ENCODE measurements at places on chromosomes 1 and 21.

DNA sequence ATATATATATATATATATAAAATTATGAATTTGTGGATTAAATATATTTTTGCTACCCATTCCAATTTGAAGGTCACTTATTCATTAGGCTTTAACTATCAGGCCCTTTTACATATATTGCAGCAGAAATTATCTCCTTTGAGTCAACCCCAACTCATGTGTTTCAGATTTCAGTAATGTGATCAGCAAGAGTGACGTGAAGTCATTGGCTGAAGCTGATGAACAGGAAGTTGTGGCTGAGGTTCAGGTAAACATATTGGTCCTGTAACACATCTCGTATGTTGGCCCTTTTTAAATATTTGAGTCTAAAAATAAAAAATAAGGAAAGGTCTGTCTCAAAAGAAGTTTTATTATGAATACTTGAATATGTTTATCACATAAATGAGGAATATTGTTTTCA, 8.5 kb downstream of the VPS45 start:
- no peak for DNase-seq

GRCh38 chr1:224458296-224458695, 23.7 kb upstream of the WDR26 start:
- DNase-seq = no peak

DNA sequence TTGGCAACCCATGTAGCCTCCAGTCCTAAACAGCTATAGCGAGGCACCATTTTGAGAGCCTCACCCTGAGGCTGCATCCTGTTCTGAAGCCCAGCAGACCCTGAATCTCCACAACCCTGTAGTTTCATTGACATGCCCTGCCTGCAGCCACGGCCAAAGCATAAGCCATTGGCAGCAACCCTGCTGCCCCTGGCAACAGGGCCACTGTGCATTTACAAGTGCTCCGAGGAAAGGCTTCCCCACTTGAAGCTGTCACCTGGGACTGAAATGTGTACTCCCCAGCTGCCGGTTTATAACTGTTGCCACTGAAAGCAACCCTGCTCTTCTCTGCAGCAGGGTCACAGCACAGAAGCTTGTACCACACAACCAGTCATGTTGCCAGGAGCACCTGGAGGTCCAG, 124.2 kb upstream of the OLFM3 start:
- DNase-seq = no peak

- no peak for DNase-seq
These were observed 172.7 kb upstream of the NR5A2 start for GRCh38 chr1:199854686-199855321.

DNA sequence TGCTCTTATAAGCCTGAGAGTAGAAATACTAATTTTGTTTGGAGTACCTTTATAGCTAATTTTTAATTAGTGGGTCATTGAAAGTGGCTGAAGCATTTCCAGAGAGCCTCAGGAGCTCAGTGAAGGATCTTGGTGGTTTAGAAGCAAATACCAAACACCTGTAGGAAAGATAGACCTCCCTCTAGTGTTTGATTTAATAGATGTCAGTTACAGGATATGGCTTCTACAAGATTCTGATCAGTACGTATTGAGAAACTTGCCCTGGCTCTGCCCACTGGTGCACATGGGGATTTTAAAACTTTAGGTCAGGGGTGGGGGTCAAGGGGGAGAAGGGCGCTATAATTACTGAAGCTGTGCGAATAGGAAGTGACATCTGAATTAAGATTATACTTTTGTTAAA, 122.2 kb downstream of the POU2F1 start:
- no peak for DNase-seq

- DNase-seq = no peak
These were observed 4.1 kb upstream of the IRF2BP2 start for GRCh38 chr1:234614081-234614489.

GRCh38 chr1:9900142-9901043, 9.7 kb downstream of the CTNNBIP1 start:
- DNase-seq = no peak

DNA sequence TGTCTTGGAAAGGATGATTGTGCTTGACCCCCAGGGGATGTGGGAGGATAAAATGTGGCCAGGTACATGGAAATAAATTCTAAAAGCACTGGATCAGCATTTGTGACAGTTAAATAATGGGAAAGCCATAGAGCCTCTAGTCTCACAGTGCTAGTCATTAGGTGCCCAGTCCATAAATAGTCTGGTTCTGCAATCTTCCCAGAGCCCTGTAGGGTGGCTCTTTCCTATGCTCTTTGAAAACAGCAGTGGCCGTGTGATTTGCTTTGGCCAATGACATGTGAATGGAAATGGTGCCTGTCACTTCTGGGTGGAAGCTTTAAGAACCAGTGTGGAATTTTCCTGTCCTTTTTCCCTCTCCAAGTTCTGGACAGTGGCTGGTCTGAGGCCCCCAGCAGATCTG, 113.2 kb downstream of the TRABD2B start:
- DNase-seq = no peak

DNA sequence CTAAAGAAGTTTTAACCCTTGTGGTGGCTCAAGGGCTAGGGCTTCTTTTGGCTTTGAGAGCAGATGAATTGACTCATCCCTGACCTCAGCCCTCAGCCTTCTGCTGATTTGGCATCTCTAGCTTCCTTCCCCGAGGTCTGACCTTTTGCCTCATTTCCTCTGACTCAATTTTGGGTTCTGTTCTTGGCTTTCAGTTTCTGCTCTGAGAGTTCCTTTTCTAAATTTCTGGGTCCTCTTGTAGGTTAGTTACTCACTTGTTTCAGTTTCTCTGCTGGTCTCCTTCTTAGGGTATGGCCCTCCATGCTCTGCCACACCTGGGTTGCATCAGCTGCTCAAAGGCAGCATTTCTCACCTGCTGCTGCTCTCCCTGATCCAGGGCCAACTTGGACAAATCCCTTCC, 19.4 kb downstream of the PDE4B start:
- DNase-seq = no peak

DNA sequence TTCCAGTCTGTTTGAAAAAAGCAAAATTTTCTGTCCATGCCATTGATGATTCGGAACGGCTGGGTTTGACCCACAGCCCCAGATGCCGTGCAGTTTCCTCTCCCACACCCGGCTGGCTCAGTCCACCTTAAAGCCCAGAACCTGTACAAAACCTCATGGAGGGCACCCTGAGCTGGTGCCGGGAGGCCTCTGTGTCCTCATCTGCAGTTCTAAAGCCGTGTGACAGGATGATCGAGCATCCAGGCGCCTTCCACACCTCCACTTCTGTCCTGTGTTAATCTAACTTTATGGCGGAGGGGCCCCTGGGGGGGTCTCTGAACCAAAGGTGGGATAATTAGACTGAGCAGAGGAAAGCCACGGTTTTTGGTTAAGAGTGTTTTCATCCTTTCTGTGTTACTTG, 49.6 kb downstream of the SLC37A1 start:
- DNase-seq = no peak

DNA sequence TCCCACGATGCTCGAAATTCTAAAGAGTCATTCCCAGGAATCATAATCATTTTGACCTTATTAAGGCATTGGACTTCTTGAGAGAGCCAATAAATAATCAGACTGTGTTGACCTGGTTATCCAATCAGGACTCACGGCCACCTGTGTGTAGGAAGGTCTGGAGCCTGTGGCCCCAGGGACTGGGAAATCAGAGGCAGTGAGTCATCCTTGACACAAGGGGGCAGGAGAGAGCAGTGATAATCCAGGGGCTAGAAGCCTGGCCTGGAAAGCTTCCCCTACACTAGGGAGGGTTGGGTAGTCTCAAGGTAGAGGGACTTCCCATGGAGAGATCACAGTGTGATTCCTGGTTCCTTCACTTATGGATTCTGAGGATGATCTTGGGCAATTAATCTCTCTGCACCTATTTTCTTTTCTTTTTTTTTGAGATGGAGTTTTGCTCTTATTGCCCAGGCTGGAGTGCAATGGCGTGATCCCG, 4.7 kb downstream of the MR1 start:
- peak; percentile 15 for DNase-seq

- no peak for DNase-seq
These were observed 29.4 kb downstream of the KCNK2 start for GRCh38 chr1:215111916-215112315.

- no peak for DNase-seq
These were observed 128.6 kb downstream of the LHX4 start for GRCh38 chr1:180358649-180359048.

DNA sequence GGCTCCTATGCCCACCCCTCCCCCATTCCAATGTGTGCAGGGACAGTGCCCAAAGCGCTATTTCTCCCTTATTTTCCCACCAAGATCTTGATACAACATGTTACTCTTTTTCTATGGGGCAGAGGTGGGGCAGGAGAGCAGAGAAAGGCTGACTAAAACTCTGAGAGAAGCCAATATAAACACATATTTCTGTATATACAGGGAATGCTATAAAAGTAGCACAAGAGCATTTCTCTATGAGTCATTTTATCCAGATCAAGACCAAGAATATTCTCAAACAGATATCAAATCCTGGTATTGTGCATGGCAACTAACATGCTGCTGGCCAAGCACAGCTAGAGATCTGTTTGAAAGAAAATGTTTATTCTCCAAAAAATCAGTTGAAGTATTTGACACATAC, 7.3 kb downstream of the WDR26 start:
- peak; percentile 57 for DNase-seq

DNA sequence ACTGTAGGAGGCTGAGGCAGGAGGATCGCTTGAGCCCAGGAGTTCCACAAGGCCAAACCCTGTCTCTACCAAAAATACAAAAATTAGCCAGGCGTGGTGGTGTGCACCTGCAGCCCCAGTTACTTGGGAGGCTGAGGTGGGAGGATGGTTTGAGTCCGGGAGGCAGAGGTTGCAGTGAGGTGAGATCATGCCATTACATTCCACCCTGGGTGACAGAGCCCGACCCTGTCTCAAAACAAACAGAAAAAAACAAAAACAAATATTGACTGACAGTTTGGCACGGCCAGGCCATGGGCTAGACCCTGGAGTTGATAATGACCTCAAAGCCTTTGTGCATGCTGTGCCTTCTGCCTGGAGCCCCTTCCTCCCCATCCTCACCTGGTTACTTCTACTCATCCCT, 19.2 kb upstream of the RSPO1 start:
- no peak for DNase-seq

GRCh38 chr1:41323243-41323642, 38.0 kb upstream of the FOXO6 start:
- DNase-seq = no peak

GRCh38 chr1:114503916-114504422, 7.0 kb downstream of the TRIM33 start:
- no peak for DNase-seq

DNA sequence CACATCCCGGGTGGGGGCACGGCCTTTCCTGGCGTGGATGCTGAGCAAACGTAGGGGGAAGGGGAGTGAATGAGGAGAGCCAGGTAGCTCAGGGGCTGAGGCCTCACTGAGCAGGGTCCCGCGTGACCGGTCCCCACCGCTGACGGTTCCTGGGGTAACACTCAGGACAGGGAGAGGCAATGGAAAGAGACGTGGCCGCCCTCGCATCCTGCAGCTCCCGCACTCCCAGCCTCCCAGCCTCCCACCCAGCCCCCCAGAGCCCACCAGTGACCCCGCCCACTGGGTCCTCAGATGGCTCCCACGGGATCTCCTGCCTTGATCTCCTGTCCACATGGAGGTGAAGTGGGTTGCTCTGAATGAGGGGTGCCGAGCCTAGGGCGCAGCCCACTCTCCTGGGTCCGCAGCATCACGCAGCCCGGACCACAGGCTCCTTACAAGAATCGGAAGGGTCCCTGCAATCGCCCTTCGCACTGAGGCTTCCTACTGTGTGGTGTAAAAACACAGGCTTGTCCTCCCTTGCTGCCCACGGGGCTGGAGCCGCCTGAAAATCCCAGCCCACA, 2.4 kb downstream of the TSPEAR start:
- no peak for DNase-seq

- DNase-seq = no peak
These were observed 60.6 kb downstream of the WNT9A start for GRCh38 chr1:227886993-227887696.

GRCh38 chr1:41689558-41689981, 205.1 kb upstream of the EDN2 start:
- no peak for DNase-seq

DNA sequence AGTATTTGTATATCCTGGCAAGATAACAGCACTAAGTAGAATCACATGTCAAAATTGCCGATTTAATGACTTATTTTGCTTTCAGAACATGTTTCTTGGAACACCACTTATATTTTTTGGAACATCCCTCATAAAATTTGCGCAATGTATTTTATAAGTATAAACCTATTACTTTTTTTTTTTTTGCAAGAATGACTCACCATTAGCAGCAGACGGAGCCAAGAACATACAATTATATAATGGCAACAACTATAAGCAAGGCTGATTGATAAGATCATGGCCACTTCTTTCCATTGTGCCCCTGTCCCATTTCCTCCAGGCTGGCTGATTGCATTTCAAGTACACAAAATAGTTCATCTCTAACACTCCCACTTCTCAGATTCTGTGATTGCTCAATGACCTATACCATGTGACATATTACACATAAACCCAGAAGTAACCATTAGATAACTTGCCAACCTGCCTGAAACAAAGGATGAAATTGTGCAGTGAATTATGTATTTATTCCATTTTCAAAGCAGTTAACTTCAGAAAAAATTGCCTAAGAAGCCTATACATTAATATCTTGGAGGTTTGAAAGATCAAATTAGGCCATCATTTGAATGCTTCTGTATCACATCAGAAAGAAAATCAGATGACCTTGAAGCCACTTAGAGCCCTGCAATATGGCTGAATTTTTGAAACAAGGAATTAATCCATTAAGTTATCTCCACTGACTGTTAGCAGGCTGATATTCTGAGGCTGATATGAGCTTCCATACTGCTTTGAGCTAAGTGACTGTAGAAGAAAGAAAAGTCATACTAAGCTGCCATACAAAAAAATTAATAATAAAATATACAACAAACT, 77.8 kb upstream of the PRMT6 start:
- no peak for DNase-seq

Measured in brain pericyte (primary cell).